Hepatocyte (in vitro differentiated cells): ENCODE measurements at places on chromosomes 11 and 22. TPM values are rescaled to one million over a fixed set of nuclear protein-coding genes. Genes with fewer than 3 reads are reported as not detected.

HTR3B gene
- total RNA-seq: 0.16 and 0.77 TPM in 2 replicates

FAM181B gene
- 0.63 and 0.64 TPM in 2 replicates for total RNA-seq

DEPDC7 gene
- 21.3 and 21.5 TPM in 2 replicates for total RNA-seq

- DNase-seq: no peak
- no peaks in the 10 kb centered on the region for H3K36me3 ChIP-seq
- H3K4me3 ChIP-seq: no peak overlapping the region
- no peaks in the 10 kb centered on the region for H3K4me1 ChIP-seq
Measured at GRCh38 chr11:9787260-9787659, 123.4 kb downstream of the SWAP70 start.

- no peak overlapping the region for H3K27ac ChIP-seq
- no peak for DNase-seq
- no peak overlapping the region for H3K4me3 ChIP-seq
- no peaks in the 10 kb centered on the region for H3K27me3 ChIP-seq
- H3K4me1 ChIP-seq: no peaks in the 10 kb centered on the region
Measured at GRCh38 chr22:28047740-28048139, 128.7 kb upstream of the PITPNB start.

GRCh38 chr11:44793350-44794090, 66.8 kb downstream of the TSPAN18 start:
- no peak overlapping the region for H3K27ac ChIP-seq
- H3K27me3 ChIP-seq: no peaks in the 10 kb centered on the region
- H3K4me1 ChIP-seq: peaks cover 20% of the 10 kb centered on the region
- no peaks in the 10 kb centered on the region for H3K36me3 ChIP-seq
- no peak overlapping the region for H3K4me3 ChIP-seq

- H3K36me3 ChIP-seq: no peaks in the 10 kb centered on the region
- H3K27me3 ChIP-seq: no peaks in the 10 kb centered on the region
- H3K27ac ChIP-seq: no peak overlapping the region
- DNase-seq: no peak
Measured at GRCh38 chr11:34226210-34226609, 120.8 kb downstream of the NAT10 start.

DNA sequence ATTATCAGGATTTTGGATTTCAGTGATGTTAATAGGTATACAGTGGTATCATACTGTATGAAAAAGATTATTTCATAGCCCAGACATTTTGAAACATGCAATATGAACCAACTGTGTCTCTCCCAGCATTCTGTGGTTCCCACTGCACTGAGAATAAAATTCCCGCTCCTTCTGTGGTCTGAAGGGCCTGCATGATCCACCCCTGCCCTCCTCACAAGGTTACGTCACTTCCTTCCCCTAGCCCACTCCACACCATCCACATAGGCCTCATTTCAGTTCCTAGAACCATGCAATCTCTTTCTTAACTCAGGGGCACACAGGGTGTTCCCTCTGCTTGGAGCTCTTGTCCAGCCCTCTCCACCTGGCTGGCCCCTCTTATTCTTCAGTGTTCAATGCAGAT, 103.1 kb downstream of the TSPAN18 start:
- H3K4me1 ChIP-seq: peaks cover 18% of the 10 kb centered on the region
- no peaks in the 10 kb centered on the region for H3K27me3 ChIP-seq
- no peak overlapping the region for H3K4me3 ChIP-seq

- H3K27ac ChIP-seq: no peak overlapping the region
- no peak overlapping the region for H3K4me3 ChIP-seq
- no peaks in the 10 kb centered on the region for H3K4me1 ChIP-seq
- DNase-seq: no peak
- no peaks in the 10 kb centered on the region for H3K27me3 ChIP-seq
Measured at GRCh38 chr11:94423507-94423906, 22.3 kb upstream of the GPR83 start.

DNA sequence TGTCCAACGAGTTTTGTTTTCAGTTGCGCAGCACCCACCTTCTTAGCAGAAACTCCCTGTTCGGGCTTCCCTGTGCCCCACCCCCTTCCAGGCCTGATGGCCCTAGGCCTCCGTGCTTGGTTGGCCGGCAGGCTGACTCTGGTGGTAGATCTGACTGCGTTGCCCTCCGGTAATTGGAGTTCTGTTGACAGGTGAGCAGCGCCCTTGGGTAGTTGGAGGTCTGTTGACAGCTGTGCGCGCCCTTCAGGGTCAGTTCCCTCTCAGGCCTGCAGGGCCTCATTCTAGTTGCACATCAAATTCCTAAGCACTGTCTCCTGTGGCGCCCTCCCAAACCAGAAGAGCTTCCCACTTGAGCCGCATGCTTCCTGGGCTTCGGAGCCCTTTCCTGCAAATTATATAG, 776 bp downstream of the DGCR6 start:
- no peak overlapping the region for H3K27ac ChIP-seq
- H3K4me3 ChIP-seq: no peak overlapping the region
- no peak for DNase-seq
- no peaks in the 10 kb centered on the region for H3K4me1 ChIP-seq
- H3K27me3 ChIP-seq: no peaks in the 10 kb centered on the region

DNA sequence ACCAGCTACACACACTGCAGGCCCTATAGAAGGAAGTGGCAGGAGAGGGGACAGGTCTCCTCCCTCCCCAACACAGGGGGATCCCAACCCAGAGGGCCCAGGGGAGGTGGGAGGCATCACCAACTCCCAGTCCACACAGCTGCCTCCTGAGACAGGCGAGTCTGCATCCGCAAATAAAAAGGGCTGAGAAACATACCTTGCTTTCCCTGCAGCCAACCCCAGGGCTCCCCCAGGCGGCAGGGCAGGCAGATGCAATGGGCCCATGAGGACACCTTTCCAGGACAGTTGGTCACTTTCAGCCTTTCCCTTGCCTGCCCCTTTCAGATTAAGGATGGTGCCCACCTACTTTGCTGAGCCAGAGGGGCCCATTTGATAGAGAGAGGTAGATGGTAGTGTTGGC, 180.0 kb downstream of the BRD1 start:
- H3K27me3 ChIP-seq: no peaks in the 10 kb centered on the region
- DNase-seq: no peak
- H3K36me3 ChIP-seq: no peaks in the 10 kb centered on the region
- no peak overlapping the region for H3K27ac ChIP-seq
- no peaks in the 10 kb centered on the region for H3K4me1 ChIP-seq
- H3K4me3 ChIP-seq: no peak overlapping the region
